ENCODE measurements at places on chromosomes 3 and 15.

GRCh38 chr15:68210409-68210756, 5.3 kb upstream of the CALML4 start:
- no peak for DNase-seq

DNA sequence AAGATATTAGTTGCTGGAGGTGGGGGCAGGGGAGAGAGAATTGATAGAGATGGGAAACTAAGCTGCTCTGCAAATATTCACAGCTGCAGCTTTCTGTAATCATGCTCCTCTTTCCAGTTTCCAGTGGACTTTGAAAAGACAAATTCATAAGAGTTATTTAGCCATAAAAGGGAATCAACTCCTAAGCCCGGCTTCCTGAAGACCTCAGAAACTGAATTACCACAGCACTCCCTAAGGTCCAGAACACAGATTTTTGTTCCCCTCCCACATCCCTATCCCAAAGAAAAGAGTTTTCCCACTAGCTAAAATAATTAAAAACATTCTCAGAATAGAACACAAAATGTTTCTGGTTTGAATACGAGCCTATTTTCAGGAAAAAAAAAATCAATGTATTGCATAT, 871.8 kb upstream of the NR2F2 start:
- no peak for DNase-seq

- no peak for DNase-seq
Observed at GRCh38 chr3:35900079-35900478, 260.8 kb downstream of the ARPP21 start.

- no peak for DNase-seq
Observed at GRCh38 chr3:59486520-59486919, 436.7 kb upstream of the CFAP20DC start.

- peak; percentile 92 for DNase-seq
Observed at GRCh38 chr3:50292159-50293078, at the start of gene IFRD2. IFRD2 (minus strand) TSS chr3:50292429; CDS start chr3:50292274, 155 bp downstream.

DNA sequence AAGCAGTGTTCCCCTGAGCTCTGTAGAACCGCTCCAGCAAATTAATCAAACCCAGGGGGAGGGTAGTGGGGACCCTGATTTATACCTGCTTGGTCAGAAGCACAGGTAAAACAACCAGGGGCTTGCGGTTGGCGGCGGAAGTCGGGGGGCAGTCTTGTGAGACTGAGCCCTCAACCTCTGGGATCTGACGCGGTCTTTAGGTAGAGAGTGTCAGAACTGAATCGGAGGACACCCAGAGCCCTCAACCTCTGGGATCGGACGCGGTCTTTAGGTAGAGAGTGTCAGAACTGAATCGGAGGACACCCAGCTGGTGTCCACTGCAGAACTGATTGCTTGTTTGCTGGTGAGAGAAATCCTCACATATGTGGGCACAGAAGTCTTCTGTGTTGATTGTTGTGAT, 12.9 kb upstream of the PAQR5 start:
- DNase-seq: no peak

DNA sequence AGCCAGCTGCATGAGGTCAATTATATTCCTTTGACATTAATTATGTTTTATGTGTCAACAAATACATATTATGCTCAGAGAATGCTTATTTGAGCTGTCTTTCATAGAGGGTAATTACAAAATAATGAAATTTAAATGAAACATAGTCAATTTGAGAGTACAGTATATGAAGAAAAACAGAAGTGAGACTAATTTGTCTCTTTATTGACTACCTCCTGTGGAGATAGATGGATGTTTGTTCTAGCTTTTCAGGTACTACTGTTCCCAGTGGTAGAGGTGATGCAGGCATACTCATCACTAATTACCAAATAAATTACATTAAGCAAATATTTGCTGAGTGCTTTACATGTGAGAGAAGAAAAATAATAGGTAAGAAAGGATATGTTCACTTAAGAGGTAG, 1129.6 kb downstream of the OTOL1 start:
- DNase-seq: no peak

GRCh38 chr3:20589275-20589674, 403.3 kb upstream of the SGO1 start:
- no peak for DNase-seq

- DNase-seq: no peak
Observed at GRCh38 chr15:60914360-60914759, 314.7 kb downstream of the RORA start.

DNA sequence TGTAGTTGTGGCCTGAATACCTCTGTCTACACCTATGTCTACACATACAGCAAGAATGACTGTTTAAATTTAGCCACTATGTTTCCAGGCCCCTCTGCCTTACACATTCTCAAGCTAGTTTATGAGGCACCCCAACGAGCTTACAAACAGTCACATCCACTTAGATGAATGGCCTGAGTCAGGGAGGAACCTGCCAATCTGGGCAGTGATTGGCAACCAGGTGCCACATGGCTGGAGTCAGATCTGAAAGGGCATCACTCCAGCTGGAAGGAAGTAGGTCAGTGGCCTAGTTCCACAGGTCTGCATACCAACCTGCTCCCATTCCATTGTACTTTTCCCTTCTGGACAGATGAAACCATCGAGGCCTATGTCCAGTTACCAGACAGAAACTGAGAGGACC, 136.3 kb downstream of the FOXP1 start:
- DNase-seq: no peak

GRCh38 chr3:158783051-158783450, 18.8 kb upstream of the MFSD1 start:
- DNase-seq: no peak

DNA sequence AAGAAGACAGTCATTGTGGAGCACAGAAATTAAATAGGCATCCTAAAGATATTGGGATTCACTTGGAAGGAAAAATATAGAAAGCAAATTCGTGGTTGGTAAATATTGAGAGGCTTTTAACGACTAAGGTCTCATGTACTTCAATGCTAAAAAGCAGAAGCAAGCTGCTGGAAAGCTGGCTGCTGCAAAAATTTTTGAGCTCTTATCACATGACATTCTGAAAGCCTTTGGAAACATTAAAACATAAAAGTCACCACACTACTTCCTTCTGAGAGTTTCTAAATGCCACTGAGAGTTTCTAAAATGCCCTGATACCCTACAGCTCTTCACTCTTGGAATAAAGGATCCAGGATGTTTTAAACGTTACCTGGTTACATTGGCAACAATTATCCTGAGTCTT, 39.0 kb upstream of the CBLB start:
- no peak for DNase-seq
